ENCODE measurements at places on chromosomes 3 and 15.

GRCh38 chr3:23926736-23927135 is 9.8 kb downstream of the RPL15 start:
- no peak for DNase-seq

DNA sequence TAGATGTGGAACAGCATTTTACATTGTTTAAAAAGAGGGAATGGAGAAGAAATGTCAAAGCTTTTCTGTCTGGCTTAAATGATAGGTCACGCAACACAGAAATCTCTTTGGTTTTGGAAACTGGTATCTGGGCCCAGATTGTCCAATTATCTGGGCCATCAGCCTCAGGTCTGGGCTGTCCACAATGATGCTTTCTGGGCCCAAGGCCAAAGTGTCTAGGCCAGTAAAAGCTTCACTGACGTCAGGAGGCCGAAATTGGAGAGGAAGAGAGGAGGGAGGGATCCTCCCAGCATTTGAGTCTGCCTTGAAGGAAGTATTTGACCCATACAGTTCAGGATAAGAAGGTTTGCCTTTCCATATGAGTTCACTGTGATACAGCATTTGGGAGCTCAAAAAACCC is 60.7 kb upstream of the ALDH1A3 start:
- no peak for DNase-seq

DNA sequence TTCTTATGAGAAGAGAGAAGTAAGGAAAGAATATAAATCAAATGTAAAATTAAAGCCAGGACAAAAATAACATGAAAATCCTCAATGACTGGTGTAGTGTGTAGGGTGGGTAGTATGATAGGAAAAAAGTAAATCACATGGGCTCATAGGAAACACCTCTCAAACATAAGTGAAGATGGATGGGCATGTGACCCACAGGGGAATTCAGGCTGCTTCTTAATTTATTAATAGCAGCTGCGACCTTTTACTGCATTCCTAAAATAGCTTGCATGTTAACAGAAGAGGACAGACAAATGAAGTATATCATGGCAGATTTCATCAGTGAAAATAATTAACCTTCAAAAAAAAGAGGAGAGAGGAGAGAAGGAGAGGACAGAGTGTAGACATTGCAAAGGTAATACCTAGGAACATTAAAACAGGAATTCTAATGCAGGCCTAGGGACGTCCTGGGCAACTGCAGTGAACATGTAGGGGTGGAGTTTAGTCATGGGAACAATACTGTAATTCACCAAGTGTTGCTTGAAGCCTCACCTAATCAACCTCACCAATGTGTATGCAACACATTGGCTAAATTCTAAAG is 132.9 kb downstream of the KCNMB2 start:
- no peak for DNase-seq

DNA sequence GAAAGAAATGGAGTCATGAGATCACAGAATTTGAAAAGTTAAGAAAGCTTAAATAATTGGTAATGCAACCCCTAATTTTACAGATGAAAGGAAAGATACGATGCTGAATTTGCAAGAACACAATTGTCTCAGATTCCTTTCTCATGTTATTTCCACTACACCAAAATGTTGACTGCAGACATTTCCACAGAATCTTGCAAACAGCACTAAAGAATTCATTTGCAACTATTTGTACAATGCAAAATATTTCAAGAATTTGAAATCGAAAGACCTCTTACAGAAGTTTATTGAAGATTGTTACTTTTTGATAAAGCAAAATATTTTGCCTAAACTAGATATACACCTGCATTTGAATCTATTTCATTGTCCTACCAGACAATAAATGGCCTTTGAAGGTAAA is 194.1 kb upstream of the KCNMB2 start:
- no peak for DNase-seq

GRCh38 chr3:186359078-186359477 is 3.0 kb downstream of the DGKG start:
- DNase-seq = no peak

- no peak for DNase-seq
Observed at GRCh38 chr3:167738037-167738436, 2.5 kb downstream of the SERPINI1 start.

- DNase-seq = no peak
Observed at GRCh38 chr3:181715571-181716340, 4.0 kb downstream of the SOX2 start.

DNA sequence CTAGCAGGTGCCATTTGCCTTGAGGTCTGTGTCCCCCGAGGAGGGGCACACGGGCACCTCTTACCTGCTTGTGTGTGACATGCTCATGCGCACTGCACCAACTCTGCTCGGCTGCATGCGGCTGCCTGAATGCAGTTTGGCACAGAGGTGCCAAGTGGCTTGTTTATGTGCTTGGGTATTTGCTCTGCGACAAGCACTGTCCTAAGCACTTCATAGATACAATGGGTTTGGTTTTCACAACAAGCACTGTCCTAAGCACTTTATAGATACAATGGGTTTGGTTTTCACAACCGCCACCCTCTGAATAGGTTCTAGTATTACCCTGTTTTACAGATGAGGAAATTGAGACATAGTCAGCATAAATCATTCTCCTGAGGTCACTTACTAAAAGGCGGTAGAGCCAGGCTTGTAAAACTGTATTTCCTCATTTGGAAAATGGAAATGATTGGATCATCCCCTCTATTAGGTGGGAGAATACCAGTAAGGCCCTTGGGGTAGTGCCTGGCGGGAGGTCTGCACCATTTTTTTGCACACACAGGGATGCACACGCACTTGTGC is 487 bp downstream of the ITIH4 start:
- DNase-seq = no peak

GRCh38 chr3:65371053-65371452 is 667.7 kb downstream of the MAGI1 start:
- DNase-seq = no peak

DNA sequence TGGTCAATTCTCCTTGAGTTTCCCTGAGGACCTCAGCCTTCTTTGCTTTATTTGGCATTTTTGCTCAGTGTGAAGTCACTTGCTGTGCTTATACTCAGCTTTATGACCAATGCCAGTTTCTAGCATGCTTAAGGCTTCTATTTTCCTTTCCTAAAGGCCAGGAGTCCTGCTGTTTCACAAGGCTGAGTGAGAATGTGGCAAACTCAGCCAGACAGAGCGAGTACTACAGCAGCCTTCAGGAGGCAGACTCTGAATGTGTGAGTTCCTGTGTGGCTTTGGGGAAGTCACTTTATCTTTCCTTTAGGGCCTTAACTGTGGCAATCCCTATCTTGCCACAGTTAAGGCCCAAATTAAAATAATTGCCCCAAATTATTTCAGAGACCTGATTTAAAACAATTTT is 213.2 kb upstream of the MRPL3 start:
- no peak for DNase-seq

DNA sequence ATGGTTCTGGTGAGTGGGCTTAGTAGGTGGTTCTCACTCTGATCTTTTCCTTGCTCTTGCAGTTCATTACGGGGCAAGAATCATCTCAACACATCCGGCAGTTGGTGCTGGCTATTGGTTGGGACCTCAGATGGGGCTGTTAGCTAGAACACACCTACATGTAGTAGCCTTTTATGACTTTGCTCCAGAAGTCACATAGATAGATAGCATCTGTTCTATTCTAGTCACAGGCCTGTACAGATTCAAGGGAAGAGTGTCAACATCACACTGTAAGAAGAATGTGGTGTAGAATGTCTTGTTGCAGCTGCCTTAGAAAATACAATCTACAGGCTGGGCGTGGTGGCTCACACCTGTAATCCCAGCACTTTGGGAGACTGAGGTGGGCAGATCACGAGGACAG is 15.1 kb downstream of the RAB5A start:
- DNase-seq = no peak

- no peak for DNase-seq
Observed at GRCh38 chr3:182327196-182327681, 466.1 kb upstream of the ATP11B start.

GRCh38 chr3:65265511-65265910 is 577.7 kb upstream of the ADAMTS9 start:
- no peak for DNase-seq

DNA sequence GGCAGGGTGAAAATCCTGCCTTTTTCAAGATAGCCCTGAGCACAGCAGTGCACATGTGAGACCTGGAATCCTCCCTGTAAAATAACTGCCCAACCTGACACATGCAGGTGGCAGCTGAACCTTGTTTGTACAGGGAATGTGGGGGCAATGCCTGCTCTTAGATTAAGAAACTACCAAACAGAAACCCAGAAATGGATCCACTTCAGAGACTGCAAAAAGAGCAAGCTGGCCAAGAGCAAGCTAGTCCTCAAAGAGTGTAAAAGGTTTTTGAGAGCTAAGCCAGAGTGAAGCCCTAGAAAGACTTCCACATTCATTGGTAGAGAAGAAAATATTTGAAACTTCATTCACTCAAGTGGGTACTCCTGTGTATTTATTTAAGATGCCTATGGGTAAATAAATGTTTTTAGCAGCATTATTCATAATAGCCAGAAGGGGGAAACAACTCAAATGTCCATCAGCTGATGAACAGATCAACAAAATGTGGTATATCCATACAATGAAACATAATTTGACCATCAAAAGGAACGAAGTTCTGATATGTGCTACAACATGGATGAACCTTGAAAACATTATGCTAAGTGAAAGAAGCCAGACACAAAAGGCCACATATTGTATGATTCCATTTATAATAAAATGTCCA is 96.0 kb upstream of the TSC22D2 start:
- DNase-seq = no peak

DNA sequence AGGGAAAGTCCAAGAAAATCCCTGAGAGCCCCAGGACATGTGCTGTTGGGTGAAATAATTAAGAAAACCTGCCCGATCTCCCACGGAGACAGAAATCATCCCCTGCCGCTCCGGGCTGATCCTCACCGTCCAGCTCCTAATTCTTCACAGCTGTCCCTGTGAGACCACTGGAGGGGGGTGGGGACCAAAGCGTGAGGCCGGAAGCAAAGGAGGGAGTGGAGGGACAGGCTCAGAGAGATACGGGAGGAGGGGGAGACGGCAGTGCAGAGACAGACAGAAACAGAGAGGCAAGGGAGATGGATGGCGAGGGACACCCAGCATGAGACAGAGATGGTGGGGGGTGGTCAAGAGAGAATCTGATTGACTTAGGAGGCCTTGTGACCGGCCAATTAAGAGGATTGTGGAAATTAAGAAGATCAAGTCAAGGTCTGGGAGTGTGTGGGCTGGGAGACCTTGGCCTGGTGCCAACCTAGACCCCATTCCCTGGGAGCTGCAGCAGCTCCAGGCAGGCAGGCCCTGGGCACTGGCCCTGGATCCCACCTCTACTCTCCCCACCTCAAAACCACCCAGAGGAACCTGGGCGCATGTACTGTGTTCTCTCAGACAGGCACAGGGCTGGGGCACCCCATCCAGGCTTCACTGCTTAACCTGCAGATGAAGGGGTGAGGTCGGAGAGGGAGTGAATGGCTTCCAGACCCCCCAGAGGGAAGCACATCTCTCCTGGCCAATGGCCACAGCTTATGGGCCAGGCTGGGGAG is 113.2 kb upstream of the ALDH1A3 start:
- DNase-seq = no peak

GRCh38 chr3:399647-400046 is 203.1 kb downstream of the CHL1 start:
- DNase-seq = no peak

DNA sequence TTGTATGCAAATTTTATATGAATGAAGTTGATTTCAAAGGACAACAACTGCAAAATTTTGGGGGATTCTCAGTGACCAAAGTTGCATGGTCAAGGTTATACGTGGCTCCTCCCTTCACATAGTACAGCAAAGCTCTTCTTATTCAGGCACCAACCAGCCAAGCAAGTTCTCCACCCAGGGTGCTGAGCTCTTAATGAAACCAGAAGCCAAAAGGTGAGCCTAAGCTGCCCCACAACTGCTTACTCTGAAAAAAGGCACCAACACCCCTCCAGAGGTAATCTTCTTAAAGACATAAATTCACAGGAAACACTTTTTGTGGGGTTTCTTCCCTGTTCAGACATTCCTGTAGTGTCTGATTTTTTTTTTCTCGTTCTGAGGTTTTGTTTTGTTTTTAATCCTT is 106.1 kb upstream of the GMNC start:
- no peak for DNase-seq

DNA sequence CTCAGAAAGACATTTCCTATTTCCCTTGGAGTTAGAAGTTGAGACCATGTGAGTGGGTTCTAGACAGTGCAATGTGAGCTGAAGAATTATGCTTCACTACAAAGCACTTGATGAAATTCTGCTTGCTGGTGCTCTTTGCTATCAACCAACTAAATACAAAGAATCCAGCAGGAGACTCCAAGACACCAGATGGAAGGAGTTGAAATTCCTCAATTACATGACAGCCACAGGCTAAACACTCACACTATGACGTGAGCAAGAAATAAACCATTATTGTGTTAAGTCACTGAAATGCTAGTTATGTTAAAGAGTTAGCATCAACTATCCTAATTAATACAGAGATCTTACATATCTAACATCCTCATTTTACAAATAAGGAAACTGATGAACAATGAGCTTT is 8.2 kb upstream of the MAP4 start:
- DNase-seq = no peak

DNA sequence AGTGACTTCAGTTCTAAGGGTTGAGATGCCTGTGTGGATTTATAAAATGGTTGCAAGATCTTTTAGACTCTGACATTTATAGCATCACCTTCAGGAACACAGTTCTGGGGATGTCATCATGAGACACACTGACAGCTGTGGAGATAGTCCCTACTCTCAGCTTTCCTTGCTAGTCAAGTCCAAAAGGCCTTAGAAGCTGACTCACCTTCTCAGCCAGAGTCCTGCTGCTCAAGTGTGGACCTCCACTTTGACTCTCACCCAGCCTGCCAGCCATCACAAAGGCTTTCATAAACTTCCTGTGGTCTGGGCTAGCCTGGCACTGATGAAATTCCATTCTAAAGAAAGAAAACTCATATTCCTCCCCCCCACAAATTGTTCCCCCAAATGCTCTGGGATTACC is 44.8 kb downstream of the TMEM39A start:
- no peak for DNase-seq

All from NCI-H1048 (cell line).